ENCODE measurements at places on chromosomes 5 and 9.

DNA sequence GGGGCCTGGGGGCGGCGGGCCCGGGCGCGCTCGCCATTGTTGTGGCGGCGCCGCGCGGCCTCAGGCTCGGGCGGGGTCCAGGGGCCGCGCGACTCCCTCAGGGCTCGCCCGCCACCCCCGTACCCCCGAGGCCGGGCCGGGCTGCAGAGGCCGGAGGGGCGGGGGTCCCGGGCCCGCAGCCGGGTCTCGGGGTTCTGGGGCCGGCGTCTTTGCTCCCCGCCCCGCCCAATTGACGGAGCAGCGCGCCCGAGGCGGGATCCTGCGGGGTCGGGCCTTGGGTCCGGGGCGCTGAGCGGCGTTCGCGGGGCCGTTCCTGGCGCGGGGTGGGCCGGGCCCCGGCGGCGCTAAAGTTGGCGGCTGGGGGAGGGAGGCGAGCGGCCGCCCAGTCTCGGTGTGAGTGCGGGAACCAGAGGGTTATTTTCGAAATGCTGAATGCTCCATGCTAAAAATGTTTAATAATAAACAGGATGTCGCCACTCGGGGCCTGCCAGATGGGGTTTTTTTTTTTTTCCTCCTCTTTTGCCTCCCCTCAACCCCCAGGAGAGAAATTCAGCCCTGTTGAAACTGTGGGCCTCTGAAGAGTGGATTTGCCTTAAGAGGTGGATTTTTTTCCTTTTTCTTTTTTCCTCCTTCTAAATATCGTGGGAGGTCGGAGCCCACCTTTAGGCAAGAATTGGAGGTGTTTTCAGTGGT lies 724 bp downstream of the PRRC2B start:
- DNase-seq, result no peak

DNA sequence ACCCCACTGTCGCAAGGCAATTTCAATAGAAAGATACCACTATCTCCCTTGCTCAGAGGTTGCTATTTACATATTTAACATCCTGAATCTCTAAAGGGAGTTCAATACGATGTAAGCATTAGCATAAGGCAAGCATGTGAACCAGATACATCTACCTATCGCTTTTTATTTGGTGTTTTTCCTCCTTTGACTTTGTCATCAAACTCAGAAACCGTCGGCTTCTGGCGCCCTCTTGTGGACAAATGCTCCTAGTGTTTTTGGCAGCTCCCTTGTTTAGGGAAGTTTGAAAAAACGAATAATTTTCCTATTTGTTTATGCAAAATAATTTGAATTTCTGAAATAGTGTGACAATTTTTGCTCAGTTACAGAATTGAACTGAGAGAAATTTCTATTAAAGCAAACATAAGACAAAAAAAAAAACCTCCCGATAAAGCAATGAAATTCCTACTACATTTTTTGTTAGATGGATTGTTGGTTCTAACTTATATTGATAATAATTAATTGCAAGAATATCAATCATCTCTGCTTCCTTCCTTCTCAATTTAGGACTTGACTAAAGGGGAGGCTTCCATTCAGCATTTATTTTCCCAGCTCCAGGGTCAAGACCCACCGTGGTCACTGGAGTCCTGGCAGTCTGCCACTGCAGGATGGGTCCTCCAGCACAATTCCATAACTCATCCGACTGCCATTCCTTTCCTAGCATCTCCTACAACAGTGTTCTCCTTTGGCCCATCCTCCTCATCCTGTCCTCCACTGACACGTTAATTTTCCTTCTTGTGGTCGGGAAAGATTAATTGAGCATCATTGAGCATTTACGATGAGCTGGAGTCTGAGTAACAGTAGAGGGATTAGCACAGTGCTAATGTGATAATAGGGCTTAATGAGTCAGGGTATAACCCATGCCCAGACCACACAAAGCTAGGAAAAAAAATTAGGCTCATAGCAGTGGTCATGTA lies 131.8 kb upstream of the CHD1 start:
- DNase-seq, result peak; percentile 63

DNA sequence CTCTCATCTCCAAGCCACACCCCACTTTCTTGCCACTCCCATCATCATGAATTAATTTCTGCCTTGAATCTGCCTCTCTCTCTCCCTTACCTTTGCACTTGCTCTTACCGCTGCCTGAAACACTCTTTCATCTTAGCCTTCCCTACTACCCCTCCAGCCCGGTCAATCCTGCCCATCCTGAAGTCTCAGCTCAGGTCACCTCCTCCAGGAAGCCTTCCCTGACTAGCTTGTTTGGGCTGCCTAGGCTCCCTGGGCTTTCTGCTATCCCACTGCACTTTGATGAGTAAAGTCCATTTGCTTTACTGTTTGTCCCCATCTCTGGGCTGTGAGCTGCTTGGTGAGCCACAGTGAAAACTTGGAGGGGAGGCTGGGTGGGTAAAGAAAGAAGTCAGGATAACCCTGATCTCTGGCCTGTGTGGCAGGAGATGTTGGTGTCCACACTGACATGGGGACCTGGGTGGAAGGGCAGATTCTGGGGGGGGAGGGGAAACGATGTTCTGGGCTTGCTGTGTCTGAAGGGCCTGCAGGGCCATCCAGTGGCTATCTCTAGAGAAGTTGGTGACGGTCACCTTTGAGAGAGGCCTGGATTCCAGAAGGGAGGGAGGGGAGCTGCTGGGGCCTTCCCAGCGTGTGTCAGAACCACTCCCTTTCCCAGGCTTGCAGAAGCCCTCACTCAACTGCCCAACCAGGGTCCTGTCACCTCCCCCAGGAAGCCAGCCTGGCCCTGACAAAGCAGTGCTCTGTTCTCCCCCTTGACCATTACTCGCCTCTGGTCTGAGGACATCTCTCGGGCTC lies 75.0 kb upstream of the DAB2IP start:
- no peak for DNase-seq

GRCh38 chr9:93295456-93296076 lies 111.6 kb downstream of the WNK2 start:
- no peak for DNase-seq

- DNase-seq, result no peak
These were observed 38.0 kb downstream of the VAV2 start for GRCh38 chr9:133953976-133954709.

DNA sequence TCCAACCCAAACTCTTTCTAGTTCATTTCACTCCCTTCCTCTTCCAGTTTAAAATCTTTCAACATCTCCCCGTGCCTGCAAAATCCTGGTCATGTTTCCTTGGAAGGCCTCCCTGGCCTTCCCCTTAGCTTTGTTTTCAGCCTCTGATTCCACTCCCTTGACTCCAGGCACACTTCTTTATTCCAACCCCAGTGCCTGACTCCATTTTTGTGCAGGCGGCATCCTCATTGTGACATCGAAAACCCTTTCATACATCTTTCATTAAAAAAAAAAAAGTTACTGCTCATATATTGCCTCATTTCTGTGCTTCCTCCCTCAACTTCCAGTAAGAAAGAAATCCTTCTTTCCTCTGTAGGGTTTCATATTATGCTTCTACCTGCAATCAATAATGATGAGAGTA lies 7.1 kb upstream of the TNFSF8 start:
- no peak for DNase-seq

DNA sequence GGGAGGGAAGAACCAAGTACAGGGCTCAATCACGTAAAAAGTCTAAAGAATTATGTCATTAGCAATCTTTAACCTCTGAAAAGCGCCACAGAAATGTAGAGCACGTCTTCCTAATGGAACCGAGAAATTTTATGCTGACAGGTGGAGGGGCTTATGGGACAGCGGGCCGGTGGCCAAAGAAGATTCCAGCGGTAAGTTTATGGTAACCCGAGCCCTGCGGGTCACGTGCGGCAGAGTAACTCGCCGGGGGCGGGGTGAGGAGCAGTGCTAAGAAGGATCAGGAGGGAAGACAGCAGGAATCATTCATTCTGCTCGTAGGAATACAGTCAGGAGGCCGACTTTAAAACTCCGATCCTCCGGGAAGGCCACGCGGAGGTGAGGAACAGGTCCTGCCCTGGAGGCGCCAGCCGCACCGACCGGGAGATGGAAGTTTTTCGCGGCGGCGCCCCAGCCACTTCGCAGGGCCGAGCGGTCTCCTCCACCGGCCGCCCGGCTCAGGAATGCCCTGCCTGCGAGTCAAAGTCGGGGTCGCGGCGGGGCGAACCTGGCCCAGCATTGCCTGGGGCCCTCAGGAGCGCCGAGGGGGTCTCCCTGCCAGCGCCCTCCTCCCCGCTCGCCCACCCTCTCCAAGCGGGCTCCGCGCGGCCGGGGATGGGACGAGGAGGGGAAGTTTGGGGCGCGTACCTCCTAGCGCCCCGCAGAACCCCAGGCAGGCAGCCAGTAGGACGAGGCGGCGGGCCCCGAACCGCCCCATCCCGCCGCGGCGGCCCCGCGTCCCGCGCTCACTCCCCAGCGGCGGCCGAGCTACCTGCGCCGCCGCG lies 101.8 kb downstream of the ESM1 start:
- no peak for DNase-seq

DNA sequence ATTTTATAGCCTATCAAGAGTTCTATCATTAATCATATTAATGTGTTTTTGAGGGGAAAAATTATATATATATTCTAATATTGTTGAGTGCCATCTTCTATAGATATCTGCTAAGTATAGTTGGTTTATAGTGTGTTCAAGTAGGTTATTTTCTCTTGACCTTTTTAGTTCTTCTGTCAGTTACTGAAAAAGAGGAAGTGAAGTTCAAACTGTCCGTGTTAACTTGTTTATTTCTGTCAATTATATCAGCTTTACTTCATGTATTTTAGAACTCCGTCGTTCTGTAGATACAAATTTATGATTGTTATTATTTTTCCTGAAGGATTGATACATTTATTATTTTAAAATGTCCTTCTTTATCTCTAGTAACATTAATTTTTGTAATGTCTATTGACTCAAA lies 1209.1 kb downstream of the CDH12 start:
- no peak for DNase-seq

- DNase-seq, result no peak
These were observed 49.2 kb upstream of the PTPRD start for GRCh38 chr9:10661994-10662393.

- no peak for DNase-seq
These were observed 679.8 kb downstream of the CETN3 start for GRCh38 chr5:89729623-89730301.

- DNase-seq, result no peak
These were observed 369.0 kb upstream of the RFX3 start for GRCh38 chr9:3894772-3895171.

GRCh38 chr5:119336845-119337580 lies 18.8 kb upstream of the TNFAIP8 start:
- DNase-seq, result no peak

- DNase-seq, result no peak
These were observed 556.5 kb upstream of the SEMA6A start for GRCh38 chr5:117131048-117131679.

GRCh38 chr9:75892216-75892911 lies 1.9 kb downstream of the PCSK5 start:
- no peak for DNase-seq

GRCh38 chr5:108046955-108047670 lies 334.8 kb downstream of the FBXL17 start:
- DNase-seq, result no peak

GRCh38 chr5:31471916-31472315 lies 60.0 kb downstream of the DROSHA start:
- DNase-seq, result no peak

- no peak for DNase-seq
These were observed 10.7 kb upstream of the SLC22A4 start for GRCh38 chr5:132283423-132284043.

GRCh38 chr5:165272436-165272835 lies 1767.0 kb downstream of the MAT2B start:
- no peak for DNase-seq

DNA sequence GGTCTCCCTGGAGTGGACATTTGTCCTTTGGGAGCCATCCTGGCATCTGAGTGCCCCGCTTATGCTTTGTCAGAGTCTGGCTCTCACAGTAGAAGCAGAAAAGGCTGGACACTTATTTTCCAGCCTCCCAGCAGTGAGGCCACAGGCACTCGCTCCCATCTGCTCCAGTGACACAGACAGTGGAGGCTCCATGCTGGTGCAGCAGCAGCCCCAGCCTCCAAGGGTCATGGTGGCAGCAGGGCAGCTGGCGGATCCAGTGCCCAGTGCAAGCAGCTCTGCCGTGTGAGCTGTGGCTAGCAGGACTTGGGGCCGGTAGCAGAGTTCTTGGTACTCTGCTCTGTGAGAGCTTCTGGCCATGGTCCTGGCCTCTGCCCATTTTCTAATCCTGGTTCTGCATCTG lies 157.3 kb upstream of the ALDH1B1 start:
- DNase-seq, result no peak

- no peak for DNase-seq
These were observed 661.5 kb downstream of the TLE4 start for GRCh38 chr9:80233102-80233843.

- no peak for DNase-seq
These were observed 535.6 kb upstream of the MEF2C start for GRCh38 chr5:89418407-89419085.

GRCh38 chr9:123395689-123396511 lies 39.9 kb downstream of the CRB2 start:
- DNase-seq, result no peak

GRCh38 chr9:34246453-34246852 lies 67.6 kb downstream of the UBAP1 start:
- DNase-seq, result no peak

DNA sequence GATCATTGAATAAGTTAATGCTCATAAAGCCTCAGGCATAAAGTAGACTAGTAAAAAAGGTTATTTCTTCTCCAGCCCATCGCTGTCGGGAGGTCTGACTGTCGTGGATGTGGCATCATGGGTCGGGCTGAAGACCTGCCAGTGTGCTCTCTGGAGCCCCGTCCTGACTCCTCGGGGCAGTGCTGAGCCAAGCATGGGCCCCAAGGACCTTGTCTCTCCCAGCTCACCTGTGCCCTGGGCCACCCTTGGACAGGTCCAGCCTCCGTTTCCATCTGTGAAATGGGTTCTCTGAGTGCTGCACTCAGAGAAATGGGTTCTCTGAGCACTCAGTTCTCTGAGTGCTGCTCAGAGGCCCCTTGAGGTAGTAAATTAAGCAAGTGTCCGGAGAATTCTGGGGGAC lies 269.0 kb downstream of the GADD45G start:
- no peak for DNase-seq

DNA sequence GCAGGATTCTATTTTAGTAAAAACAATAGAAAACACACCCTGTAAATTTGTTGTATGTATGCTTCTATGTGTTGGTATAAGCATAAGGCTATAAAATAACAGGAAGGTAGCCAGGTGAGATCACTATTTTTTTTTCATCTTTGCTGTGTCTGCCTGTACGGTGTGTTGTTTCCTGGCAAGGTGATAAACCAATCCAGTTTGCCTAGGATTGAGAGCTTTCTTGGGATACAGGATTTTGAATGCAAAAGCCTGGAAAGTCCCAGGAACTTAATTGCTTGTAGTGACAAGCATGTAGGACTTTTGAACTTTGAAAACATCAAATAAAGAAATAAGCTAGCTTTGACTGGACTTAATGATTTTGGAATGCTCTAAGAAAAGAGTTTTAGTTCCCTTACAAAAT lies 83.3 kb upstream of the RORB start:
- no peak for DNase-seq

GRCh38 chr9:16319646-16320045 lies 550.8 kb downstream of the BNC2 start:
- no peak for DNase-seq
